ENCODE measurements at places on chromosomes 3 and 15.

DNA sequence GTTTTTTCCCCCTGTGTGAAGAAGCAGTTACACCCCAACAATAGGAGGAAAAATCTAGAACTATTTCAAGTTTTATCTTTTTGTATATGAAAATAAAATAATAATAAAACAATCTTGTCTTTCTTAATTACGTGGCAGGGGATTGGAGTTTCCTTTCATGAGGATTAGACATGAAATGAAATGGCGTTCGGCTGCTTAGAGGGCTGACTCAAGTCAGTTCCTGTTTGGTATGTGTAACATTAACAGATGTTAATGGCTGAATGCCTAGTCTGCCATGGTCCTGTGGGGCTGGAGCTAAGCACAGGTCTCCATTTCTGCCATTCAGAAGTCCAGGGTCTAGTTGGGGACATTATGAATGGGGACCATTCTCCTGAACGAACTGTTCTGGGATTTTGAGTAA, 3.1 kb upstream of the EXOG start:
- DNase-seq: no peak

DNA sequence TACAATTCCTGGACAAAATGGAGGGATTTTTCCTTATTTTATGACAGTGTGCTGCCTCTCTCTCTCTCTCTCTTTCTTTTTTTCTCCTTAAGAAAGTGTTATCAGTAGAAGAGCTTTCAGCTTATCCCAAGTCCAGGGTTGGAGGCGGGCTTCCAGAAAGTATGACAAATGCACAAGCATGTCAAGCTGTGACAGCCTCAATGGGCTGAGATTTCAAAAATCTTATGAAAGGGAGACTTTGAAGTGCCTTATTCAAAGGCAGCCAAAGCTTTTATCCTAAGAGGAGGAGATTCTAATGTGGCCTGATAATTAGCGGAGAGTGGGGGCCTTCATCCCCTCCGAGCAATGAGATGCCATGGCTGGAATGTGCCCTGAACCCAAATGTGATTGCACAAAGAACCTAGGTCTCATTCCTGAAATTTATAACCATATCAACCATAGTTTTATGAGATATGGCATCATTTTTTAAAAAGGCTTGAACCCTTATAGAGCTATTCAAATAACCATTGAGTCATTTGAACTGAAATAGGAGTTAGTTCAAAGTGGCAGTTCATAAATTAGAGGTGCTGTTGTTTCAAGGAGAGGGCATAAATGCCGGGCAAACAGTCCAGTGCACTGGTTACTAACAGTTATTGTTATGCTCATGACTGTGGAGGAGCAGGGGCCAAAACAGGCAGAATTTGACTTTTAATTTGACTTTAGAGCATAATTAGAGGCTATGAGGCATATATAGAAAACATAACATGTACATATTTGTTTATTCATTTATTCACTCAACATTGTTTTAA, 261.6 kb upstream of the THRB start:
- no peak for DNase-seq

DNA sequence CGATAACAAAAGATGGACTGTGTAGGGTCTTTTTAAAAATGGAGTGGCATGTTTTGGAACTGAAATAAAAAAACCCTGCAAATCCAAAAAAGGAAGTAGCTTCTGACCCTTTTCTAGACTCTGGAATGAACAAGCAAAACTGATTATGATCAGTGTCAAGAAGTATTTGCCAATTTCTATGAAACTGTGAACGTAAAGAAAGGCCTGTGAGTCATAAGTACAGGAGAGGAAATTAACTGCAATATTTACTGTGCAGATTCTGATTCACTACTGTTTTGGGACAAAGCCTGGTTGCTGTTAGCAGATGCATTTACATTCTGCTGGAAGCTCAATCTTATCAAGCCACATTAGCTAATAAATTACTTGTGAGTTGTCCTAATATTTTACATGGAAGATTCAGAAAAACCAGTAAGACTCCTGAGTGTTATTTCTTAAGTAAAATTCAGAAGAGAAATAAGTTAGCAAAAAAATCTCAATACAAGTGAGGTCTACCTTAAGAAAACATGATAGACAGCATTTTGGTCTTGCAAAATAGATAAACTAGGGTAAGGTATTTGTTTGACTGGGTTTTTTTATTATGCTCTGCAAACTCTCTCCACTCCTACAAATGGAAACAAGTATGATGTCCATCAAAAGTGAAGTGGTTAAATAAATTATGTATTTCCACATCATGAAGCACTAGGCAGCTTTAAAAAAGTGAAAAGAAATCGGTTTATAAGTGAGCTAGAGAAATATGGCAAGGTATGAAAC, 90.2 kb upstream of the LMOD3 start:
- DNase-seq: no peak

GRCh38 chr15:22895465-22896190, 57.2 kb downstream of the NIPA2 start:
- DNase-seq: no peak

DNA sequence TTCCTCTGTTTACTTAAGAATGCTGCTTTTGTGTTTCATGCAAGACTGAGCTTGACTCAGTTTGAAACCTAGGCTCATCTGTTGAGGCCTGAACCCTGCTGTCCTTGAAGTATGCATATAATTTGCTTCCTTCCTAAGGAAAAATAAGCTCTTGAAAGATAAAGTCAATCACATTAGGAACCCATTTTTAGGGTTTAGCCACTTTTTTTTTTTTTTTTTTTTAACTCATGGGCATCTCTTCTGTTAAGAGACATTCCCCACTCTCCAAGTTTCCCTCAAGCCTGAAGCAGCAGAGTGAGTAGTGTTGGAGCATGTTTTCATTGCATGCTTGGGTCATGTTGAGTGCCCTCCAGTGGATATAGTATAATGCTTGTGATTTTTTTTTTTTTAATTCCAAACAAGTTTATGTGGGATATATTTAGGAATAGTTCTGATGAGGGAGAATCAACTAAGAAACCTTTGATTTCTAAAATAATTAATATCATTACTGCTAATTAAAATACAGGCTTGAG, 3.6 kb downstream of the CTNNB1 start:
- no peak for DNase-seq

DNA sequence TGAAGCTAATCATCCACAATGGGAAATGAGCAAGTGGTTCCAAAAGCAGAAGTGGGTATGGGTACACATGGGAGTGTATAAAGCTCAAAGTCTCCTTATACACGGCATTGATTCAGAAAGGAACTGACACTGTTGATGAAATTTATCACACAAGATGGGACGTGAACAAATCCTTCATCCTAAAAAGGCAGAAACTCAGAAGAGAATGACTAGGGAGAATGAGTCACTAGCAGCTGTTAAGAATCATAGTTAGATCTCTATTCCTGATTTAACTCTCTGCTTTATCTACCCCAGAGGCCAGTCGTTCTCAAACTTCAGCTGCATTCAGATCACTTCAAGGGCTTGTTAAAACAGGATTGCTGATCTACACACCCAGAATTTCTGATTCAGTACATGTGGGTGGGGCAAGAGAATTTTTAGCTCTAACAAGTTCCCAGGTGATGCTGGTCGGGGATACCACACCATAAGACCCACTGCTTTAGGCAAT, 97.7 kb upstream of the PHLDB2 start:
- no peak for DNase-seq

GRCh38 chr3:192848371-192849233, 69.1 kb downstream of the MB21D2 start:
- no peak for DNase-seq

- no peak for DNase-seq
Observed at GRCh38 chr15:70277556-70277955, 179.8 kb upstream of the TLE3 start.

DNA sequence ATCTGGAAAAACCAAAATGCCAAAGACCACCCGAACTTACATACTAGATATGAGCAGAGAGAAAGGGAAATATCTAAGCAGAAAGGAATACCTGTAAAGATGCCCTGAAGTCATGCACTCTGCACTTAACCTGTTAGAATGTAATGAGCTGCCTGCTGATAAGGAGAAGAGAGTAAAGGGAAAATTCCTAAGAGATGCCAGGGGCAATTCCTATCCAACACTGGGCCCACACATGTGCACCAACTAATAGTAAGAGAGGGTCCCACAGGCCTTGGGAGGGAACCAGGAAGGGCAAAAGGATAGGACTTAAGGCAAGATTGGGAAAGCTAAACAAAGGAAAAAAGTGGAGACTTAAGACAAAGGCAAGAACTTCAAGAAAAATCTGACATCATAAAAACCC, 189.5 kb downstream of the NSUN3 start:
- no peak for DNase-seq

DNA sequence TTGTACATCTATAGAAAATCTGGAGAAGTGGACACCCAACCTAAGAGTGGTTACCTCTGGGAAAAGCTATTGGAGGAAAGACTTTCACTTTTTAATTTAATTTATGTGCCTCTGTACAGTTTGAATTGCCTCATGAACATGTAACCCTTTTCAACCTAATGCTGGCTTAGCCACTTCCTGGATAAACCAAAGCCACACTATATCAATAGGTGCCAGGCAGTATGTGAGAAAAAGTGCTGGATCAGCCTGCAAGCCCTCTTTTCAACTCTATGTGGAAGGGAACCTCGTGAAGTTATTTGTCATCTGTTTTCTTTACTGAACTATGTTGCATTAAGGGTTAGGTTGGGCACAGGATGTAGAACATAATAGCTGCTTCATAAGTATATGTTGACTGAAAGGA, 9.3 kb upstream of the TOPAZ1 start:
- DNase-seq: no peak

- no peak for DNase-seq
Observed at GRCh38 chr3:141052201-141053069, 1.3 kb downstream of the SPSB4 start.

- DNase-seq: no peak
Observed at GRCh38 chr3:69999140-70000027, at the start of gene SAMMSON. Gene SAMMSON, plus strand, starts transcription at chr3:69999733.

DNA sequence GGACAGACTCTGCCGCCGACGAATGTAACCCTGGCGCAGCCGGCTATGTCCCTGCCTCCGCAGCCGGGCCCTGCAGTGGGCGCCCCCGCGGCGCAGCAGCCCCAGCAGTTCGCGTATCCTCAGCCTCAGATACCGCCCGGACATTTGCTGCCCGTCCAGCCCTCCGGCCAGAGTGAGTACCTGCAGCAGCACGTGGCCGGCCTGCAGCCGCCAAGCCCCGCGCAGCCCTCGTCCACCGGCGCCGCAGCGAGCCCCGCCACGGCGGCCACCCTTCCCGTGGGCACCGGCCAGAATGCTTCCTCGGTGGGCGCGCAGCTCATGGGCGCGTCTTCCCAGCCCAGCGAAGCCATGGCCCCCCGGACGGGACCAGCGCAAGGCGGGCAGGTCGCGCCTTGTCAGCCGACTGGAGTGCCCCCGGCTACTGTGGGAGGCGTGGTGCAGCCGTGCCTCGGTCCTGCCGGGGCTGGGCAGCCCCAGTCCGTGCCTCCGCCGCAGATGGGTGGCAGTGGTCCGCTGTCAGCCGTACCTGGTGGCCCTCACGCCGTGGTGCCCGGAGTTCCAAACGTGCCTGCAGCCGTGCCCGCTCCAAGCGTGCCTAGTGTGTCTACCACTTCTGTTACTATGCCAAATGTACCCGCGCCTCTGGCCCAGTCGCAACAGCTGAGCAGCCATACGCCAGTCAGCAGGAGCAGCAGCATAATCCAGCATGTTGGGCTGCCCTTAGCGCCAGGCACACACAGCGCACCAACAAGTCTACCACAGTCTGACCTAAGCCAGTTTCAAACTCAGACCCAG, 2.4 kb downstream of the TSC22D2 start:
- peak; percentile 40 for DNase-seq

DNA sequence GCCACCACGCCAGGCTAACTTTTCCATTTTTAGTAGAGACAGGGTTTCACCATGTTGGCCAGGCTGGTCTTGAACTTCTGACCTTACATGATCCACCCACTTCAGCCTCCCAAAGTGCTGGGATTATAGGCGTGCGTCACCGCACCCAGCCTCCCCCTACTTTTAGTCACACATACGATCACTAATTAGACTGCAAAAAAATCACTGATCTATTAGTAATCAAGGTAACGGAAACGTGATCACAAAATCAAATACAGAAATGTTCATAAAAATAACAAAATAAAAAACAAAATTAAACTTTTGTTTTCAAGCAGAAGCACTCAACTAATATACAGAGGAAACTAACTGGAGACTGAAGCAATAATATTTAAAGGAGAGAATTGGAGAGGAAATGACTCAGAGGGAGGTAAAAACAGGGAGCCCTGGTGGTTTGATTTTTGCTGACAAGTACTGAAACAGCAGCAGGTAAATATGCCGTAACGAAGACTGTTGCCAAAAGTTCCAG, 4.6 kb downstream of the WDR53 start:
- peak; percentile 40 for DNase-seq

- DNase-seq: no peak
Observed at GRCh38 chr3:186277268-186277909, 84.6 kb downstream of the DGKG start.

- no peak for DNase-seq
Observed at GRCh38 chr15:33099213-33099612, 95.3 kb downstream of the FMN1 start.

DNA sequence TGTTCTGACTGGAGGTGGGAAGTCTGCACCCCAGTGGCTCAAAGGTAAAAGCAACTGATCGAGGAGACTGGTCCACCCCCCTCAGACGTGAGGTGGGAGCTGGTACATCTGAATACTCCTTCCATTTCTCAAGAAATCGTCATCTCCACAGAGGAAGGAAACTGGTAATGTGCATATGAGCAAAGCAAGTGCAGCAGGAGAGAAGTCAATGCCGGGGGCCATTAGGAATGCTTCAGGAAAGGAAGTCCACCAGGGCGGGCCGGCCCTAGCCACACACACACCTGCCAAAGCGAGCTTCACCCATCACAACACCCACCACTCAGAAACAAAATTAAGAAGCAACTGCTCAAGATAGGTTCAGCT, 8.5 kb downstream of the TBC1D2B start:
- no peak for DNase-seq

- no peak for DNase-seq
Observed at GRCh38 chr15:49428409-49429095, 5.5 kb downstream of the FGF7 start.
